ENCODE measurements at places on chromosomes 11 and 22.

DNA sequence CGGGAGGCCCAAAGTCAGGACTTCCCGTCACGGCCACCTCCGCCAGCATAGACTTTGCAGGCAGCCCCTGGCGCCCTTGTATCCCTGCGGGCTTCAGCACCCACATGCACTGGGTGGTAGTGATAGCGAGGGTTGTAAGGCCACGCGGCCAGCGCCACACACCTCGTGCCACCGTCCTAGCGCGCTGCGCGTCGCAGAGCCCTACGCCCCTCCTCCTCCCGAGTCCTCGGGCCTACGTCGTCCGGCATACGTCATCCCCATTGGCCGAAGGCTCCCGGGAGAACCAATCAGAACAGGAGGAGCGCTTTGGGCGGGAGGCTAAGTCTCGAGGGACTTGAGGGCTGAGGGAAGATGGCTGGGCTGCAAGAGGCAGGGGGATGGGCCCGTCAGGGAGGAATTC, 1.3 kb upstream of the BTBD18 start:
- no peak for DNase-seq

GRCh38 chr22:42214633-42215415, 55.6 kb downstream of the TCF20 start:
- DNase-seq = no peak

DNA sequence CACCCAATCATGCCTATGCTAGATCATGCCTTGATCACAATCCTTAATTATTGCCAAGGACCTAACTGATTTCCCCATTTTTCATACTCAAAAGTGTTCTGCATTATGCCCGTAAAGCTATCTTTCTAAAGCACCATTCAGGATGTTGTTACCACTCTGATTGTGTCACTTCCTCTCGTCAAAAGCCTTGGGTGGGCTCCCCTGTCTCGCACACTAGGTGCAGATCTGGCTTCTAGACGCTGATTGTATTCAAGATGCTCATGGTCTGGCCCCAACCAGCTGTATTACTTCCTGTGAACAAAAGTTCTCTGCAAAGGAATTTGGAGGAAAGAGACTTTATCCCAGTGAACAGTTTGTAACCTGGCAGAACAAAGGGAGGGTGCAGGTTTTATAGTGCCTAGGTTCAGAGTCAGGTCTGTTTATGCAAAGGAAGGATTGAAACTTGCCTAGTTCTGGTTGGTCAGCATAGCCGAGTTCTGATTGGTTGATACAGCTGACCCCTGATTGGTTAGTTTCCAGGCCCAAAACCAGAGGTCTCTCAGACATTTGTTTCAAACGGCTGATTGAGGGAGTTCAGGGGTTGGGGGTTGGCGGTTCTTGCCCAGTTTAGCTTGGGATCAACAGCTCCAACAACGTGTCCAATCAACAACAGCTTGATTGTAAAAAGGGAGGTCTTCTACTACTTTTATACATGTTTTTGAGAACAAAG, 25.4 kb downstream of the ATG13 start:
- DNase-seq = no peak

GRCh38 chr22:26431261-26431995, 2.4 kb downstream of the ASPHD2 start:
- peak; percentile 71 for DNase-seq

DNA sequence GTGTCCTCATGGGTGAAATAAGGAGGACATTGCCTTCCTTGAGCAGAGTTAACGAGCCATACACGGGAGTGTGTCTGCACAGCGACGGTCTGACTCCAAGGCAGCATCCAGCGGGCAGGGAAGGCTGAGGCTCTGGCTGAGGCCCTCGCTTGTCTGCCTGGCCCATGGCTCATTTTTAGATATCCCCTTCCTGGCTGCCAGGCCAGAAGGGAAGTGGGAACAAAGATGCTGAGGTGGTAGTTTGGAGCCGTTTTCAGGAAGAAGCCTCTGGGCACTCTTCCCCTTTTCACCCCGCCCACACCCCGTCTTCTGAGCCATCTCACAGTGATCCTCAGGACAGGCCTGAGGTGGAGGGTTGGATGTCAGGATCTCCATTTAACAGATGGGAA, 3.0 kb upstream of the SLCO2B1 start:
- DNase-seq = no peak

DNA sequence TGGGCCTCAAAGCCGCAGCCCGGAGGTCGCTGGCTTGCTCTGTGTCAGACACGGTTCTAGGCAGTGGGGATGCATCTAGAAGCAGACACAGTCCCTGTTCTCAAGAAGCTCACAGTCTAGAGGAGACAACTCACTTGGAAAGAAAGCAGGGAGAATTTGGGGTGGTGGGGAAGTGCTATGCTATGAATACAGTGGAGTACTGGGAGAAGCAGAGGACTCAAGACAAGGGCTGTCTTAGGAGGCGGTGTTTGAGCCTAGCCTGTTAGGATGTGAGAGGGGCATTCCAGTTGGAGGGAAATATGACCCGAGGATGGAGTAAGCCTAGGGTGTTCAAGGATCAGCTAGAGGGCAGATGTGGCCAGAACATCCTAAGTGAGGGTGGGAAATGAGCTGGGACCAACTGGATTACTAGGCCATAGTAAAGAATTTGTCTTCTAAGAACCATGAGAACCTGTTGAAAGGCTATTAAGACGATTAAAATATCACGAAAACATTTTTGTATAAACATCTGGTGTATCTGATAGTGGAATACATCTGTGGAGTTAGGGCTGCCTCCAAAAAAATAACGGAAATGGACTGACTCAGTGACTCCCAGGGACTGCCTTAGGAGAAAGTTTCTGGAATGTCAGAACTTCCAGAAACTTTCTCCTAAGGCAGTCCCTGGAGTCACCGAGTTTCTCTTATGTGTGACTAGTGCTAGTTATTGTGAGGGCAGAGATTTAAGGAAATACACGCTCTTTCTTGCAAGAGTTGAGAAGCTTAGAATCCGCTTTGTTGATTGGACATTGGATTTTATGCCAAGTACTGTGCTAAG, 1.1 kb upstream of the PITPNB start:
- DNase-seq = peak; percentile 68

DNA sequence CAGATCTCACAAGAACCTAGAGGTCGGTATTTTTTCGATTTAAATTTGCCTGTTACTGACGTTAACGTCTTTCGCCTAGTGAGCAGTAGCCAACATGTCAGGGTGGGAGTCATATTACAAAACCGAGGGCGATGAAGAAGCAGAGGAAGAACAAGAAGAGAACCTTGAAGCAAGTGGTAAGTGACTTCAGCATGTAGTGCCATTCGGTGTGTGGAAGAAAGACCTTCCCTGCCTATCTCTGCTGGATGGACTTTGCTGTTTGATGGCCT, 750 bp downstream of the XRCC6 start:
- no peak for DNase-seq

GRCh38 chr11:62461740-62462507, 43.1 kb downstream of the SCGB1A1 start:
- DNase-seq = peak; percentile 66
